ENCODE measurements at places on chromosomes 5 and 9. TPM values are rescaled to one million over a fixed set of nuclear protein-coding genes. Genes with fewer than 3 reads are reported as not detected.

Gene GRAMD2B
- polyA plus RNA-seq = 31.1 TPM

Gene SHLD3
- polyA plus RNA-seq = 4.9 TPM

Gene CENPH
- polyA plus RNA-seq = 29.5 TPM

DNA sequence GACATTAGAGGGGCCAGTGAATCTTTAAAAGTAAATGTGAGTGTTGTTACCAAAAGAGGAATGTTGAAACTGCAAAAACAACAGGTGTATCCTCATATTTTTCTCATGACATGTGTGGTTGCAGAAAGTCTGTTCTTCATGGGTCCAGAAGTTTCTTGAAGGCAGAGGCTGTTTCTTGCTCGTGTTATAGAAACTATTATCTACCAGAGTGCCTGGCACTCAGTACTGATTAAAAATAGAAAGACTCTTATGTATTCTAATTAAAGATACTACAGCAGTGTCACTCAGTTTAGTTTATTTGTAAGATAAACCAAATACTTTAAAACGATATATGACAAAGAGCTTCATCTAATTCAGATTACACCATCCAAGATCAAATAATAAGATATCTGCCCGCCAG lies 1864.2 kb upstream of the WWC1 start:
- no peak for DNase-seq

DNA sequence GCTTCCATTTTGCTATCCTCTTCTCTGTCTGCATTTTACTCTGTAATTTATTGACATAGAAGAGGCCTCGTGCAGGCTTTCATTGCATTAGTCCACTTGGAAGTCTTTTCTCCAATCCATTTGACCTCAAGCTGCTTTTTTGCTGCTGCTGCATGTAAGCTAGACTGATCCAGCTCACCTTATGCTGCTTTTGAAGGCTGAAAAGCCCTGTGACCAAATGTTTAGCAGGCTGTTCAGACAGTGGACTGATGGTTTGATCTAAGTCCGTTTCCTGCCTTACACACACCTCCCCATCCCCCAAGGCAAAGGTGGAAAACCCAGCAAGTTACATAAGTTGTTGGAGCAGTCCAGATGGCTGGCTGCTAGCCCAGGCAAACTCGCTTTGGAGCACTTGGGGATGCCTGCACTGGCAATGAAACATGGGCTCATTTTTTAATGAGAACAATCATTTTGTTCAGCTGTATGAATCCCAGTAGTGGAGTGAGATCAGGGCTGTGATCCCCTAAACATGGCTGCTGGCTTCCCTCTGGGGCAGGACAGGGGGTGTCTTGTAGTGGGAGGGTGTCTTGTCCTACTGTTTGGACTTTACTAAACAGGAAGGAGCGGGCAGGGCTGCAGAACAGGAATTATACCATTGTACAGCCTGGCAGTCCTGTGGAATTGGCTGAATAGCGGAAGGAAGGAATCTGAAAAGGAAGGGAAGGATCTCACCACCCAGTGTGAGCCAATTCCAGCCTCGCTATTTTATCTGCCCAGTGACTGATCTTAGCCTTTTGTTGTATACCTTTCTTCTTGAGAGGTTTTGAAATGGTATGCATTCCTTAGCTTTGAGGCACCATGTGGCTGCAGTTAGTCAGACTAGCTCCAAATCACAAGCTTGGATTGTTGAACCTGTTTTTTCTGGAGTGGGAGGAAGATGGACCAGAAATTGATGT lies 212.0 kb downstream of the ARHGAP26 start:
- peak; percentile 27 for DNase-seq

GRCh38 chr5:63398346-63398745 lies 563.9 kb downstream of the HTR1A start:
- no peak for DNase-seq

DNA sequence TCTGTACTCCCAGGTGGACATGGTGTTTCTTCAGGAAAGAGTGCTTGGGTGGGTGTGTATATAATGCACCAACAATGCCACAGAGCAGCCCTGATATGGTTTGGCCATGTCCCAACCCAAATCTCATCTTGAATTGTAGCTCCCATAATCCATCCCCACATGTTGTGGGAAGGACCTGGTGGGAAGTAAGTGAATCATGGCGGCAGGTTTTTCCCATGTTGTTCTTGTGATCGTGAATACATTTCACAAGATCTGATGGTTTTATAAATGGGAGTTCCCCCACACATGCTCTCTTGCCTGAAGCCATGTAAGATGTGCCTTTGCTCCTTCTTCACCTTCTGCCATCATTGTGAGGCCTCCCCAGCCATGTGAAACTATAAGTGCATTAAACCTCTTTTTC lies 158.5 kb downstream of the NR3C1 start:
- DNase-seq = no peak

DNA sequence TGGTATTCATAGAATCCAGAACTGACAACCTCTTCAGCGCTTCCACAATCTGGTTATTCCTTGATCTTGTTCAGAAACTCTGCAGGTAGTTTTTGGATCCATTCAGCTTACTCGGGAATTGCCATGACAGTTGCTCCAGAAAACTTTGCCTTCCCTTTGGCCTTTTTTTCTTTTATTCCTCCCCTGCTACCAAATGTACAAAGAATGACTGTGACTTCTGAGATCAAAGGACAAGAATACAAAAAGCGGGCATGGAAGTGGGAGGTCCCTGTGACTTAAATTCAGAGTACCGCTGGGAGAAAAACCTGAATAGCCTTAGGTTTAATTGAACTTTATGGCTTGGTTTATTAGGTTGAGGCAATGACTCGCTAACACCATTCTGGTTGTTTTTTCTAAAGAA lies 59.5 kb downstream of the ADGRV1 start:
- no peak for DNase-seq

DNA sequence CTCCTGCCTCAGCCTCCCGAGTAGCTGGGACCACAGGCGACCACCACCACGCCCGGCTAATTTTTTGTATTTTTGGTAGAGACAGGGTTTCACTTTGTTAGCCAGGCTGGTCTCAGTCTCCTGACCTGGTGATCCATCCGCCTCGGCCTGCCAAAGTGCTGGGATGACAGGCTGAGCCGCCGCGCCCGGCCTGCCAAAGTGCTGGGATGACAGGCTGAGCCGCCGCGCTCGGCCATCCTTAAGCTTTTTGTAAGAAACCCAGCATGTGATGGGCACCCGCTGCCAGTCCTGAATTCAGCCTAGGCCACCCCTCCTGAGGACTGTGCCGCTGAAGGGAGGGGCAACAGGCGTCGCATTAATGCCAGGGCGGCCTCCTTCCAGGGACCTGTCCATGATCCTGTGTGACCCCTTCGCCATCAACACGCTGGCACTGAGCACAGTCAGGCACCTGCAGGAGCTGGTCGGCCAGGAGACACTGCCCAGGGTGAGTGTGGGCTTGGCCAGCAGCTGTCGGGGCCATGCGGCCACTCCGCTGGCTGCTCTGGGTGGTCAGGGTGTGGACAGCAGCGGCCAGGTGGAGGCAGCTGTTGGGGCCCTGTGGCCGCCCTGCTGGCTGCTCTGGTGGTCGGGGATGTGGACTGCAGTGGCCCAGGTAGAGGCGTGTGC lies 10.5 kb downstream of the NELFB start:
- no peak for DNase-seq

GRCh38 chr5:175900157-175900556 lies 28.8 kb downstream of the CPLX2 start:
- no peak for DNase-seq

- DNase-seq = peak; percentile 14
These were observed 98.6 kb downstream of the OSTF1 start for GRCh38 chr9:75186767-75187380.

DNA sequence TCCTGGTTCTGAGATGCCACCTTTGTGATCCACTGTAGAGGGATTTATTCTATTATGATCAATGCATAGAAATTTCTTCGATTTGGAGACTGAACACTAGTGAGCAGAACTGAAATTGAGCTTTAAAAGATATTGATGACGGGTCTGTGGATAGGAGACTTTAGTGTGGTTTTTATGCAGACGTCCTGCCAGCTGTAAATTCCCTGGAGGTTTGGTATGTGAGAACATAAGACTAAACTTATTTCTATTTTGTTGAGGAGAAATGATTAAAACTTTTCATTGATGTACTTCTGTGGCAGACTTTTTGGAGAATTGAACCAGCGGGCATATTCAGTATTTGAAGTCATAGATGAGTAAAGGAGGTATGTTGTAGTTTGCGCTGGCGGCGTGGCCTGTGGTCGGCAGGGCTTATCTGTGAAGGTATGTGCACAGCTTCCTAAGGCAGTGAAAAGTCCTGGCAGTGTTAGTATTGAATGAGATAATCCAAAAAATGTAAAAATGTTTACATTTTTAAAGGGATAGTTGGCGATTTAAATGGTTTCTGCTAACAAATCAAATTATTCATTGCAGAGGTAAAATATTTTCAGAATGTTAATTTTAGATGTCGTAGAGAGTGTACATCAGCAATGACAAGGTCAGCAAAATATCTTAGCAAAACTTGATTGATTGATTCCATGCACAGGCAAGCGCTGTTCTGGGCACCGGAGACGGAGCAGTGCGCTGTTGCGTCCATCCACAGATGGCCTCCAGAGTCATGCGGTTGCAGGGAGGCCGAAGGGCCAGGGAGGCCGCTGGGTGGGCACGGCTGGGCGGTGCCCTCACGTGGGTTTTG lies 20.4 kb downstream of the TENT4A start:
- no peak for DNase-seq

- DNase-seq = no peak
These were observed 12.6 kb upstream of the PAX5 start for GRCh38 chr9:37046683-37047082.

DNA sequence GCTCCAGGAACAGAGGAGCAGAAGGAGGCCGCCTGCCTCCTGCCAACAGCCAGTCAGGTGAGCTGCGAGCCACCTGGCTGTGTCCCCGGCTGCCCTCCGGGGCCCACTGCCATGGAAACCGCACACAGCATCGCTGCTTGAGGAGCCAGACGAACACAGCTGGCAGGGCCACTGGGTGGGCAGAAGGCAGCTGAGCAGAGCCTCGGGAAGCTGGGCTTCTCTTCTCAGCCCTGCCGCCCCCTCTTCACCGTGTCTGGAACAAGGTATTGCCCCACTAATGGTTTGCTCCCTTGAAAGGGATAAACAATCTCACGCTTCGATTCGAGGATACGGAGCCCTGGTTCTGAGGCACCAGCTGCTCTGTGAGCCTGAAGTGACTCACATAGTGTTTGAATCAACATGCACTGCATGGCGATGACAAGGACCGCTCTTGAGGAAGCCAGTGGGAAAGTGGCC lies 63.7 kb upstream of the RUFY1 start:
- peak; percentile 30 for DNase-seq

- DNase-seq = no peak
These were observed 40.8 kb upstream of the DAB2IP start for GRCh38 chr9:121610638-121610953.

Gene TAF1L
- 0.10 TPM for polyA plus RNA-seq

All from left kidney (tissue), 8 donors.